SK-N-DZ (cell line): ENCODE measurements at places on chromosomes 5 and 9.

DNA sequence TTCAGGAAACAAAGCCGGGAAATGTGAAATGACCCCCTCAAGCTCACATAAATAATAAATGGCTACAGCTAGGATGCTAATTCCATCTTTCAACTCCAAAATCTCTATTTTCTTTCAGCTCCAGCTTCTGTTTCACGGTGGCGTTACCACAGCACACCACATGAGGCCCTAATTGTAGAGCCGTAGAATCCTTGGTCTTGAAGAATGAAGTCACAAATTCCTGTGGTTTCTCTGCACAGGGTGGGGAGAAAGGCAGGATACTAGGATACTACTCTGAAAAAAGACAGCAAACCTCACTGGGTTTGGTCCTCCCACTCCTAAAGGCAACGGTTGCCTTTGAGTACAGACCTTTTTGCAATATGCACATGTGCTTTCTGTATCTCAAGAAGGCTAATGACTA, 13.9 kb upstream of the RARS1 start:
- no peak for DNase-seq

- no peak for DNase-seq
Observed at GRCh38 chr9:83339435-83339834, 198.8 kb downstream of the FRMD3 start.

DNA sequence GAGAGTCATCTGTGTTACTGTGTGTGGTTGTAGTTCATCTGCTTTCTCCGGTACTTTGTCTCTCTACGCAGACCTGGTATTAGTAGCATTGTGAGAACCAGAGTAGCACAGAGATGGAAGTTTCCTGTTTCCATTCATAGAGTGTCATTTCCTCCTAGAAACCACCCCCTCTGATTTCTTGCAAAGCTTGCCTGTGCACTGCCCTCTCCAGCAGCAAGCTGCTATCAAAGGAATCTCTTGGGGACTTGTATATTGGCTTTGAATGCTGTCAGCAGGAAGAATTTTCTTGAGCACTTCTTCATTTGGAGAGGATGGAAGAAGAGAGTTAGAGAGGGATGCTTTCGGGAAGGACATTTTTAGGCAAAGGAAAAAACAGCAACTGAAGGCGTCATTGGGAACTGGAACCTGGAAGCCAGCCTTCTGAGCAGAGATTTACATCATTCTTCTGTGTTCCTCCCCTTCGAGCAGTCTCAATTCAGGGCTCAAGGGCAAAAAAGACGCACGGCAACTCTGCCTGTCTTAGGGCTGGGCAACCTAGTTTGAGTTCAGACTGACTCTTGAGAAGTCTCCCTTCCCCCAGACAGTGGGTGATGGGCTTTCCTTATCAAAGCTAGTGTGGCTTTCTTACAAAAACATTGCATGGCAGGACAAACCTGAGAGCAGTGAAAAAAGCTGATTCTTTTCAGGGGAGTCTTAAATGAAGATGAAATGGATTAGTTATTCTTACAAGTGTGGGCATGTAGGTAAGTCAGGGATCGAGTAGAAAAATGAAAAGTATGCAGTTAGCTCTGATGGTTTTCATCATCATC, 226.3 kb downstream of the AOPEP start:
- DNase-seq: no peak

- DNase-seq: no peak
Observed at GRCh38 chr9:136762221-136762691, 2.1 kb downstream of the LCN15 start.
